ENCODE measurements at places on chromosomes 2 and 18.

GRCh38 chr2:61726456-61727209, 127.2 kb downstream of the FAM161A start:
- no peak for DNase-seq

DNA sequence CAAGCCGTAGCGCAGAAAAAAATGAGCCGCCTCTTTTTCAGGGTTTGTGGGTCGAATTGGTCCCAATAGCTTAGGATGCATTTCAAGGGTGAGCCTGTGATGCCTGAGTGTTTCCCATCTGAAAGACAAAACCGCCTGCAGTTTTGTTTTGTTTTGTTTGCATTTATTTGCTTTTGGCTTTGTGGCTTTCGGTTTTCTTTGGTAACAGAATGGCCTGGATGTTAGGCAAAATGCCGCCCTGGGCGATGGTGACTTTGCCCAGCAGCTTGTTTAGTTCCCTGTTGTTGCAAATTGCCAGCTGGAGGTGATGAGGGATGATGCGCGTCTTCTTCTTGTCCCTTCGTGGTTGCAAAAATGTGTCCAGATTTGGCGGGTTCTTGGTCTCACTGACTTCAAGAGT, 109.4 kb downstream of the LTBP1 start:
- no peak for DNase-seq

- DNase-seq, result no peak
These were observed 4.5 kb downstream of the ATIC start for GRCh38 chr2:215316336-215316735.

- no peak for DNase-seq
These were observed 404.4 kb upstream of the MEIS1 start for GRCh38 chr2:66030553-66030952.

GRCh38 chr2:176677746-176678265, 408.6 kb downstream of the MTX2 start:
- DNase-seq, result no peak

GRCh38 chr2:152254976-152255375, 79.4 kb upstream of the STAM2 start:
- no peak for DNase-seq

GRCh38 chr2:239727776-239728600, 297.2 kb downstream of the NDUFA10 start:
- DNase-seq, result no peak

DNA sequence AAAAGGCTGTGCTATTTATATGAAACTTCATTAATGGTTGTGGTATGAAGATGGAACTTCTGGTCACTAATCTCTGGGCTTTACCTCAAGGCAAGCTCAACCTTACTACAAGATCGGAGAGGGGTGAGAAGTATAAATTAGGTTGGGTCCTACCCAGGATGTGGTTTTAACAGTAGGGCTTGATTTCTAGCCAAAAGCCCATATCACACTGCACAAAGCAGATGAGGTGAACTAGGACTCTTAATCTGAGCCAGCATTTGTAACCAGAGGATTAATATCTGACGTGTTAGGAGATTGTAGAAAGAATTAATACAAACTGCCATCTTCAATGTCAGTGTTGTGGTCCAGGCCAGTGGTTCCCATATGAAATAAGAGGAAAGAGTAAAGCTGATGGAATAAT, 86.4 kb upstream of the RGPD4 start:
- peak; percentile 95 for DNase-seq

- DNase-seq, result no peak
These were observed 61.0 kb downstream of the TSPYL6 start for GRCh38 chr2:54194761-54195750.

- DNase-seq, result no peak
These were observed 2176.3 kb upstream of the CELF4 start for GRCh38 chr18:39741755-39742466.

DNA sequence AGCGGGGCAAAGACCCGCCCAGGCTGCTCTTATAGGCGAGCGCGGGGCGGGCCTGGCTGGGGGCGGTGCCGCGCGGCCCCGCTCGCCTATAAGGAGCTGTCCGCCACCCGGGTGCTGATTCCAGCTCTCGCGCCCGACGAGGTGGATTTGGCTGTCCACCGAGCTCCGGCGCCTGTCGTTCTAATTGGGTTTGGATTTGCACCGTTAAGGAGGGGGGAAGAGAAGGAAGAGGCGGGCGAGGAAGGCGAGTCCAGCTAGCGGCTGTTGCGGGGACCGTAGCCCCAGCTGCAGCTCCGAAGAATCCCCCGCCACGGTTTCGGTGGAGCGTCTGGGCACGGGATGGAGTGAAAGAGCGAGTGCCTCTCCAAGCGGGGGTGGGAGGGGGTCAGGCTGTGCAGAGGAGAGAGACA, at the start of gene CNTNAP5:
Gene CNTNAP5, plus strand, starts transcription at position 117 of the 410 bp plus-strand sequence. CDS start 364 bp downstream, outside the sequence.
- peak; percentile 54 for DNase-seq

DNA sequence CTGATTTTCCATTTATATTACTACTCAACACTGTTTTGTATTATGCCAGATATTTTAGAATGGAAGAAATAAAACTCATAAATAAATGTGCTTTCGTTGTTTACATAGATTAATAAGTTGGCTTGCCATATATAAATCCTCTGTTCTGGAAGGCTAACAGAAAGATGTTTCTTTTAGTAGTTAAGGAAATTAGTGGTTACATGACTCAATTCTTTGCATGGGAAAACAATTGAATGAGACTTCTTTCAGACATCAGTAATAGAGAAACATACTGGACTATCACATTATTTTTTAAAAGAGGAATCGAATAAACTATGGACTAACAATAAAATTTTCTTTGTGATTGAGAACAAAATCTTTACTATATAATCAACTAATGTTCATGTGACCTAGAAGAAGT, 336.5 kb downstream of the KCNS3 start:
- no peak for DNase-seq

DNA sequence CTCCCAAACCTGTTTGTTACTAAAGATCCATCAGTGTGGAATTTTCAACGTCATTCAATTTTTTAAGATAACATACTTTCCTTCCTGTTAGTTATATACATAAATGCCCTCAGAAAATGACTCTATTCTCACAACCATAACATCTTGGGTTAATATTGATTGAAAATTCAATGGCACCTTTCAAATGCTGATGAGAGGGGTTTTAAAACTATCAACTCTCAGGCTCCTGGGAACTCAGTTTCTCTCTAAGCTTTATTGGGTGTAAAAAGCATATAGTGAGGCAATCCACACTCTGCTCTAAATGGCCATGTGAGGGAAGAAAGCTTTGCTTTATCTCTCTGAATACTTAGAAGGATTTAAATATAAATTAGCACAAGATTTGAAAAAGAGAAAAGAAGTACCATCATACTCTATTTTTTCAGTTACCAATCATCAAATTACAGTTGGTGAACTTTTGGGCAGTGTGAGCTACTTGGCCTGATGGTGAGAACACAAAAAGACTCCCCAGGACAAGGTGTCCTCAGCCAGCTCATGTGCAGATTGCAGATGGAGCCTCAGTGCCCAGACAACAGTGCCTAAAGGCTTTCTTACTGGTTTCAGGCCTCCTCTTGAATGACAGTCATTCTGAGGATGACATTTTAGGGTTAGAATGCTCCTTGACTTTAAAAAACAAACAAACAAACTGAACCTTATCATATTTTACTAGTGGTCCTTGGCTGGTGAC, 24.6 kb upstream of the CERS6 start:
- DNase-seq, result no peak

- DNase-seq, result no peak
These were observed 20.2 kb downstream of the SCG2 start for GRCh38 chr2:223582001-223582400.

GRCh38 chr2:216501854-216502253, 3.2 kb downstream of the RPL37A start:
- no peak for DNase-seq

- DNase-seq, result no peak
These were observed 28.0 kb downstream of the ANKRD29 start for GRCh38 chr18:23634692-23635091.

DNA sequence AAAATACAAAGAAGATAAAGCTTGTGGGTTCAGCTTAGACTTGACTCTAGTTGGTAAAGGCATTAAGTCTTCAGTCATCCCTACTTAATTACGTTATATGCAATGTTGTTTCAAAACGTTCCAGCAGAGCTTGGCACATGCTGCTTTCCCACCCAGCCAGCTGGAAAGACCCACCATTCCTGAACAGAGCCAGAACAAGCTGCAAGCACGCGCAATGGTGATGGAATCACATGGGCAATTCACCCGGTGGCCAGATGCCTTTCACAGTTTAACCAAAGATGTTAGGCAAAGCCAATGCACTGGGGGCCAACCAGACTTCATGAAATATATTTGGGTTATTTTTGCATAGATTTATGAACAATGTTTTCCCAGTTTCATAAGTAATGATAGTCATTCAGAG, 123.4 kb upstream of the CDH20 start:
- no peak for DNase-seq

GRCh38 chr2:176500901-176501300, 231.7 kb downstream of the MTX2 start:
- no peak for DNase-seq

DNA sequence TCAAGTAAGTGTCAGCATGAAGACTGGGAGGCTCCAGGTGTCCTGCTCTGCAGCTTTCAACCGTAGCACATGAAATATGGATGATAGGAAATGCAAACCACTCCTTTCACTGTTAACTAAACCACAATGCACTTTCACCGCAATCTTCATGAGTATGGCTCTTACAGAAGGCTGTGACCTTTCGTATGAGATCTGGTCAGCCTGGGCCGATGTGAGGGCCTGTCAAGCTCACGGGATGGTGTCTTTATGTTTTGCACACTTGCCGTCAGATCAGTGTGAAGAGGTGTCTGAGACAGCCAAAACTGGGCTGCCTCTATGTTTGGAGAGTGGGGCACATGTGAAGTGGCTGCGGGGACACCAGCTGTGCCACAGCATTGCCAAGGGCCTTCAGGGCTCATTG, 62.8 kb upstream of the AFF3 start:
- DNase-seq, result no peak

Data from hematopoietic multipotent progenitor cell treated with erythropoietin and hydrocortisone succinate and interleukin-3 and kit ligand, for 8 days (in vitro differentiated cells).